ENCODE measurements at places on chromosomes 1 and 21.

- DNase-seq = peak; percentile 68
Measured at GRCh38 chr1:166307261-166308188, 140.7 kb upstream of the FAM78B start.

GRCh38 chr1:60390593-60391282 is 317.2 kb upstream of the C1orf87 start:
- DNase-seq = no peak

DNA sequence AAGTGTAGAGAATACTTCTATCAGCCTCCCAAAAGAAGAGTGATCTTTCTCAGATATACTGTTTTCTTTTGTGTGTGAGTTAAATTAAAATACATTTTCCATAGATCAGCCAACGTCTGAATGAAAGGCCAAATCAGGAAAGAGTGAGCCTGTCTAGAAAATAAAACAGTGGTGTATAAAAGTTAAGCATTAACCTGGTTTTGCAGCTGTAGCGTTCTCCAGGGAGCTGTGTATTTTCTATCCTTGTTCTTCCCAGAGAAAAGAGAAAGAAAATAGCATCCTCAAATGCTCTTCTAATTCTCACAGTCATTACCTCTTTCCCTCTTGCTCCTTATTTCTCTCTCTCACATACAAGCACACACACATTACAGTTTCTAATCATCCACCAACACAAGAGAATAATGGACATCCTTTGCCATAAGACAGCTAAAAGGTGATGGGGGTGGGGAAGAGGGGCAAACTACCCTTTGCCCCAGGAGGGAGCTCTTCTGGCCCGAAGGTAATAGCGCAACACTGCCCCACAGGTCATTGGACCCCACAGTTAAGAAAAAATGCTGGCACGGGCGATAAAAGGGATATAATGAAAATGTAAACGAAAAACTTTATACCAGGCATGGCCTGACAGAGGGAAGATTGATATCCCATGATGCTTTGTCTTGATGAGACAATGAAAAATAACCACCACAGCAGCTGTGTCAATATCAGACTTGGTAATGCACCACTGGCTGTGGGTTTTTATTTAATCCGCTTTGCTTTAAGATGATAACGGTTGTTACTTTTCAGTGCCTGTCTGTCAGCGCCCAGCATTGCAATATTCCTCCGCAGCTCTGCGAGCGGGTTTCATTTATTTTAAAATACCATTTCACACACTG is 150.3 kb downstream of the NUF2 start:
- DNase-seq = peak; percentile 97

GRCh38 chr1:198295971-198296370 is 139.2 kb downstream of the NEK7 start:
- DNase-seq = no peak

GRCh38 chr1:218718206-218718605 is 373.1 kb downstream of the TGFB2 start:
- no peak for DNase-seq

- DNase-seq = no peak
Measured at GRCh38 chr1:91603409-91603808, 102.8 kb downstream of the CDC7 start.

GRCh38 chr1:203570805-203571204 is 55.8 kb upstream of the ATP2B4 start:
- DNase-seq = no peak

GRCh38 chr1:114446198-114446597 is 64.8 kb downstream of the TRIM33 start:
- DNase-seq = no peak

- no peak for DNase-seq
Measured at GRCh38 chr21:29193072-29193471, 62.6 kb downstream of the MAP3K7CL start.

- no peak for DNase-seq
Measured at GRCh38 chr1:115522386-115522785, 119.4 kb upstream of the VANGL1 start.

DNA sequence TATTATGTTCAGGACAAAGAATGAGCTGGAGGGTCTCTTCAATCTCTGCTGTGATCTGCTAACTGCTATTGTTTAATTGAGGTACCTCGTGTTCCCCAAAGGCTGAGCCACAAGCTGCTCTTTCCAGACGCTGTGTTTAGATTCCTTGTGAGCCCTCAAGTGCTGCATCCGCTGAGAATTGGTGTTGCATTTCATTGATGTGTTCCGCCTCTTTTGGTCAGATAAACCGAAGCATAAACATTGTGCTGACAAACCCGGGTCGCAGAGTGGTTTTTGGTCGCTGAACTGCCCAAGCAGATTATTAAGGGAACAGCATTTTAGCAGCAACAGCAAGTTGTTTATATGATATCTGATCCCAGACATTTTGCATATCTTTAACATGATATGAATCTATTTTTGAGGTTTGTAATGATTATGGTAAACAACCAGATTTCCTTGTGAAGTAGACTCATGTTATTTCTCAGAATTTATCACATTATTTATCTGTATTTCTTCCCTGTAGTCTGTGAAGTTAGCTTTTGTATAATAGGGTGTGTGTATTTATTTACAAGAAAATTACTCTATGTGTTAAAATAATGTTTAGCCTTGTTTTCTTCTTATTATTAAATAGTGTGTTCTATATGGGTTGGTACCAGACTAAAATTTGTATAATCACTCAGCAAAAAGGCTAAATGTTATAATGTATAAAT is 217.2 kb upstream of the C1orf105 start:
- DNase-seq = peak; percentile 27

GRCh38 chr1:198234520-198235251 is 77.9 kb downstream of the NEK7 start:
- no peak for DNase-seq

DNA sequence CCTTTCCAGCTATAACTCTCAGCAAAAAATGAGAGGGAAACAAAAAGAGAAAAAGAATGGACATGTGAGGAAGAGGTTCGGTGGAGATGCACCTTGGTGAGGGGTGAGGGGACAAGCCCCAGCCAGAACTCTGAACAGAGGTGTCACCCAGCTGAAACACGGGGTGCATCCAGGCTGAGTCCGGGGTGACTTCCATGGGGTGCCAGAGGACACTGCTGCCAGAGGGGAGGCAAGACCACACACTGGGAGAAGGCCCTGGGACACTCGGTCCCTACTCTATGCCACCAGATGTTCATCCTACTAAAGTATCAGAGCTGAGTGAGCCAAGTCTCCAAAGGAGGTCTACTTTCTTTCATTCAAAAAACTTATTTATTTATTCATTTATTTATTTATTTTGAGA is 36.1 kb upstream of the PPP1R15B start:
- DNase-seq = no peak

- peak; percentile 25 for DNase-seq
Measured at GRCh38 chr1:224219011-224219611, 36.1 kb downstream of the DEGS1 start.

DNA sequence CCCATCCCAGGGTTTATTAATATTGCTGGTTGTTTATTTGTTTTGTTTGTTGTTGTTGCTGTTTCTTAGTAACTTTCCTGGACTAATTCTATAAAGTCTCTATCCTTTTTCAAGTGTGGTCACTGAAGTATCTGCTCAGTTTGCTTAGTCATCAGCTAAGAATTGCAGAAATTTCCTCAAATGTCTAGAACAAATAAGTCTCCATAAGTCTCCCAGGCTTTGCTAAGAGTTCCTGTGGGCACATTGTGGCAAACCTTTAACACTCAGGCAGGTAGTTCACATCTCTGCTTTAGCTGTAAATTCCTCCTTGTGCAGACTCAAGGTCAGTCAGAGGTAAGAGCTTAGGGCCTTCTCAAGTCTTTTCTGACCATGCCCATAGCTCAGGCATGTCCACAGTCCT is 38.9 kb upstream of the C1orf185 start:
- DNase-seq = no peak

DNA sequence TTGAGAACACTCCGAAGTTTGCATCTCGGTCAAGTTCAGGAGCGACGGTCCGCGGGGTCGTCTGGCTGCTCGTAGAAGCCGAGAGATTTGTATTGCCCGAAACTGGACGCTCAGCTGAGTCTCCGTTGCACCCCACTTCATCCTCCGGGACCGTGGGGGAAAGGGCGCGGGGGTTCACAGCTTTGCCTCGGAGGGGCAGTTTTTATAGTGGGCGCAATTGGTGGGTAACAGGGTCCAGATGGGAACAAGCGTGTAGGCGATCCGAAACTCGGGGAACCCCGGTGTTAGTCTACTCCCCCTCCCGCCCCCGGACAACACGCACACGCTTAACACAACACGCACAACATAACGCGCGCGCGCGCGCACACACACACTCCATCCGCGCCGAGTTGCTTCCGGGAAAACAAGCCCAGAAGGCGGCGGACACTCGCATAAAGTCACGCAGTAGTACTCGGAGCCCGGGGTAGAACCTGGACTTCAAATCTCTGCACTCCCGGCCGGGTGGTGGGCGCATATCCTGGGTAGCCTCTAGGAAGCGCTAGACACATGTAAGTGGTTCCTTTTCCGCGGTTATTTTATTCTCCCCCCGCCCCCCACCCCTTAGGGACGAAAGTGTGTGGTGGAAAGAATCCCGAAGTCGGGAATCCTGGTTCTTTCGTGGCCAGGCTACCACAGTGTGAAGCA is 1.1 kb upstream of the JUN start:
- DNase-seq = peak; percentile 90

DNA sequence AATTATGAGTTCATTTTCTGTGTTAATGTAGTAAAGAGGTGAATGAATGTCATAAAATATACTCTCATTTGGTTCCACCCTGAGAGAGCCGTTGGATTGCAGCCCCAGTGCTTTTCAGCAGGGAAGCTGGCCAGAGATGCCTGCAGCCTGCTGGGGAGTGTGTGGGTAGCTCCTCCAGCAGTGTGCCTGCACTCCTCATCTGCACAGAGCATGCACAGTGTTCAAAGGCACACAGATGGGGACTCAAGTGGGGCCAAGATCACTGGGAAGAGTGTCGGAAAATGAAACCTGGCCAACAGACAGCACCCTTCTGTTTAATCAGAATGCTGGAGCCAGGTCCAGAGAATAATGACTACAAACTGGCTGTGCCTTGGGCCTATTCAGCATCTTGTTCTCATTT is 206.8 kb downstream of the ST6GALNAC3 start:
- DNase-seq = no peak

DNA sequence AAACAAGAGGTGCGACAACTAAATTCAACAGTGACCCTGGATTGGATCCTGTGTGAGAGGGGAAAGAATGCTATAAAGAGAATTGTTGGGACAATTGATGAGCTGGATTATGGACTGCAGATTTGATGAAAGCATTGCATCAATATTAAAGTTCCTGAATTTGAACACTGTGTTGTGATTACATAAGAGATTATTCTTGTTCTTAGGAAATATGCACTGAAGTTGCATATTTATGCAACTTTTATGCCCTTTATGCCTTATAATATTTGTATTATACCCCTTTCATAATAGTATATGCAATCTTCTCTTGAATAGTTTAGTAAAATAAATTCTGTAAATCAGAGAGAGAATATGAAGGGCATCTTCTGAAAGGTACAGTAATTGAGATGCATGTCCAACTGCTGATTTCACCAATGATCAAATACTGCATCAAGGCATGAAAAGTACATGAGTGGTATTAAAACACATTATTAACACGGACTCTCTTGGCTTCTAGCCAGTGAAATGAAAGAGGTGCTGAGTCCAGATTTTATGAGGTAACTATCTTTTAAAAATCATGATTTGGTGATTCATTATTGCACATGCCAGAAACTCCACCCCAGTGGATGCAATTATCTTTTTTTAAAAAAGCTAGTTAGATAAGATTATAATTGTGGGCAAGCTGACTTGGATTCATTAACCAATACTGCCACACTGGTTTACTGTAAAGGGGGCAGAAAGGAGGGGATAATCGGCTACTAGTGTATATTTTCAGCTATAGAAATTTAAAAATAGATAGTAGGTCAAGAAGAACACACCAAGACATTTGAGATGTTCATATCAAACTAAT is 19.9 kb upstream of the LPAR3 start:
- no peak for DNase-seq

- DNase-seq = no peak
Measured at GRCh38 chr1:172609528-172609927, 49.4 kb upstream of the FASLG start.

- no peak for DNase-seq
Measured at GRCh38 chr1:150056407-150056806, 11.2 kb upstream of the VPS45 start.

DNA sequence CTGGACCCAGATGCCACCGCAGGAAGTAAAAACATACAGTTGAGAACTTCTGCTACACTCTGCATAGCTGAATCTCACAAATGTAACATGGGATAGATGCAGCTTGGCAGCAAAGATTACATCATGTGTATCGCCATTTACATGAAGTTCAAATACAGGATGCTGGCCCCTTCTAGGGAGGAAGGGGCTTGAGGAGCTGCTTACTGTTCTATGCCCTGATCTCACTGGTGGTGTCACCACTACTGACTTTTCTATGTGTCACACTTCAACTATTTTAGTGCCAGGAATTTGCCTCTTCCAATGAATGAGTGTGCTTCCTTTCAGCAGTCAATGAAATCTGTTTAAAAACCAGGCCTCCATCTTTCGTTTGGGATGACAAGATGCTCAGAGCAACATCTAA is 31.1 kb downstream of the MRAP start:
- no peak for DNase-seq

GRCh38 chr1:147622731-147623130 is 47.6 kb downstream of the ACP6 start:
- no peak for DNase-seq

DNA sequence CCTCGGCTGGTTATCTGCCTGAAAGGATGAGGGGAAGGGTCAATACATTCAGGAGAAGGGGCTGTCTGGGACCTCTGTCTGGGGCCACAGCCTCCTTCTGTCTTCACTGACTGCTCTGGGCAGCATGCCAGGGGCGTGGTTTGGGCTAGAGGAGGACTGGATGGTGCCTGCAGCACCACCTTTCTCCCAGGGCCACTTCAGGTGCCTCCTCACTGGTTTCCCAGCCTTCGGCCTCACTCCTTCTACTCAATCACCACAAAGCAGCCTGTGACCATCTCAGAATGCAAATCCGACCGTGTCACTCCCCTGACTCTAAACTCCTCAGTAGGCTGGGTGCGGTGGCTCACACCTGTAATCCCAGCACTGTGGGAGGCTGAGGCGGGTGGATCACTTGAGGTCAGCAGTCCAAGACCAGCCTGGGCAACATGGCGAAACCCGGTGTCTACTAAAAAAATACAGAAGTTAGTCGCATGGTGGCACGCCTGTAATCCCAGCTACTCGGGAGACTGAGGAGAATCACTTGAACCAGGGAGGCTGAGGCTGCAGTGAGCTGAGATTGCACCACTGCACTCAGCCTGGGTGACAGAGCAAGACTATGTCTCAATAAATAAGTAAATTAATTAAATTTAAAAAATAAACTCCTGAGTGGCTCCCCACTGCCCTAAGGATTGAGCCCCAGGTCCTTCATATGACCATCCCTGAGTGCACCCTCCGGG is 50.1 kb upstream of the ECE1 start:
- no peak for DNase-seq

DNA sequence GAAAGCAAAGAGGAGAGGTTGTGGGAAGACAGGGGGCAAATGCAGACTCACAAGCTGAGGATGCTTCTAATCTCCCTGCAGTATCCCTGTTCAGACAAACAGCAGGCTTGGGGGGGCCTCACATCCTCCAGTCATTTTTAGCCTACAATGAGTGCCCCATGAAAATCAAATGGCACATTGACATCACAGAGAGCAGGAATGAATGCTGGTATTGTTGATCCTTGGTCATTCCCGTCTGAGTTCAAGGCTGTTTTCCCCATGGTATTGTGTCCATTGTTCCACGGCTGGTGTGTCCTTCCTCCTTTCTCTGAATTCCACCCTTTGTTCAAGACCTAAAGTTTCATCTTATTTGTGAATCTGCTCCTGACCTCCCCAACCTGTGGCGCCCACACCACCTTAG is 545.6 kb downstream of the AJAP1 start:
- DNase-seq = no peak

GRCh38 chr1:176494436-176494835 is 31.5 kb downstream of the PAPPA2 start:
- DNase-seq = no peak

- DNase-seq = no peak
Measured at GRCh38 chr1:244226435-244226834, 175.4 kb downstream of the ZBTB18 start.
